ENCODE measurements at places on chromosomes 2 and 18. TPM values are rescaled to one million over a fixed set of nuclear protein-coding genes. Genes with fewer than 3 reads are reported as not detected.

- no peak overlapping the region for H3K4me3 ChIP-seq
- H3K4me1 ChIP-seq: no peaks in the 10 kb centered on the region
- peaks cover 3% of the 10 kb centered on the region for H3K36me3 ChIP-seq
- H3K27me3 ChIP-seq: no peaks in the 10 kb centered on the region
These were observed 133.8 kb downstream of the MEMO1 start for GRCh38 chr2:31877008-31877407.

- H3K36me3 ChIP-seq: no peaks in the 10 kb centered on the region
- H3K27me3 ChIP-seq: no peaks in the 10 kb centered on the region
- H3K27ac ChIP-seq: no peak overlapping the region
- no peak for DNase-seq
These were observed 175.3 kb upstream of the SIX3 start for GRCh38 chr2:44766220-44766619.

GRCh38 chr2:191228861-191229260 is 16.3 kb upstream of the MYO1B start:
- no peaks in the 10 kb centered on the region for H3K27me3 ChIP-seq
- DNase-seq: no peak
- H3K4me3 ChIP-seq: no peak overlapping the region
- no peak overlapping the region for H3K27ac ChIP-seq
- H3K4me1 ChIP-seq: no peaks in the 10 kb centered on the region
- H3K36me3 ChIP-seq: no peaks in the 10 kb centered on the region

DNA sequence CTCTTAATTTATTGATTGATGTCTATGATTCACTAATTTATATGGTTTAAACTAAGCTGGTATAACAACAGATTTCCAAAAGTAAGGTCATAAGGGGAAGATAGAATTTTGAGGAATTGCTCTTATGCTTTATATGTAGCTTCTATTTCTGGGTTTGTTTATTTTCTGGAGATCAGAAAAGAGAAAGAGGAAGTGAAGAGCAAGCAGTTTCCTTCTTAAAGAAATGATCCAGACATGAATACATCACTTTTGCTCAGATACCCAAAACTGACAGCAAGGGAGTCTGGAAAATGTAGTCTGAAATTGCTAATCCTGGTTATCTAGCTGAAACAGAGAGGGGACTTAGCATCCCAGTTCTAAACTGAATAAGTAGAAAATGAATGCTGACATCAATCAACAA is 912.5 kb upstream of the CRIM1 start:
- H3K36me3 ChIP-seq: no peaks in the 10 kb centered on the region
- no peak overlapping the region for H3K4me3 ChIP-seq
- H3K4me1 ChIP-seq: no peaks in the 10 kb centered on the region
- H3K27me3 ChIP-seq: no peaks in the 10 kb centered on the region
- no peak for DNase-seq
- no peak overlapping the region for H3K27ac ChIP-seq

GRCh38 chr18:45213040-45213333 is 402.3 kb upstream of the SLC14A2 start:
- no peaks in the 10 kb centered on the region for H3K4me1 ChIP-seq
- no peak overlapping the region for H3K4me3 ChIP-seq
- no peaks in the 10 kb centered on the region for H3K36me3 ChIP-seq
- no peak for DNase-seq
- no peak overlapping the region for H3K27ac ChIP-seq

- no peak for DNase-seq
- no peaks in the 10 kb centered on the region for H3K4me1 ChIP-seq
- H3K27ac ChIP-seq: no peak overlapping the region
- H3K36me3 ChIP-seq: no peaks in the 10 kb centered on the region
- no peak overlapping the region for H3K4me3 ChIP-seq
- H3K27me3 ChIP-seq: no peaks in the 10 kb centered on the region
These were observed 187.1 kb downstream of the FHOD3 start for GRCh38 chr18:36484591-36484990.

GRCh38 chr2:126803434-126803775 is 95.3 kb upstream of the TEX51 start:
- H3K27me3 ChIP-seq: no peaks in the 10 kb centered on the region
- H3K4me1 ChIP-seq: no peaks in the 10 kb centered on the region
- H3K4me3 ChIP-seq: no peak overlapping the region
- DNase-seq: peak; percentile 4
- H3K27ac ChIP-seq: no peak overlapping the region

AQP4 gene
- not detected for total RNA-seq

CNTNAP5 gene
- total RNA-seq: not detected

Measured in Peyer's patch (tissue), 4 donors.